ENCODE measurements at places on chromosomes 6 and 20.

DNA sequence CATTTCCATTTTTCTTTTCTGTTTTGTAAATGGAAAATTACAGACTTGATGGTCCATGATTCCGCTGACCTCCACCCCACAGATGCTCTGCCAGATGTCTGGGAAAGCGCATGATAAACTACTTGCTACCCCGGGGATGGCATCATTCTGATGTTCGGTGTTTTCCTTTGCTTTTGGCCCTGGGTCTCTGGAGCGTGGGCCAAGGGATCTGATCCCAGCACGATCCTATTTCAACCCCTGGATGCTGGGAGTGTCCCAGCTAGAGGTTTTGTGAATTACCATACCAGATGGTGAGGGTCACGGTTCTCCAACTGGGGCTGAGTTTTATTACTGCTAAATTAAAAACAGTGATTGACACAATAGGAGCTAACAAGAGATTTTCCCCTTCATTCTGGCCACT is 25.2 kb upstream of the MYLIP start:
- DNase-seq: no peak

DNA sequence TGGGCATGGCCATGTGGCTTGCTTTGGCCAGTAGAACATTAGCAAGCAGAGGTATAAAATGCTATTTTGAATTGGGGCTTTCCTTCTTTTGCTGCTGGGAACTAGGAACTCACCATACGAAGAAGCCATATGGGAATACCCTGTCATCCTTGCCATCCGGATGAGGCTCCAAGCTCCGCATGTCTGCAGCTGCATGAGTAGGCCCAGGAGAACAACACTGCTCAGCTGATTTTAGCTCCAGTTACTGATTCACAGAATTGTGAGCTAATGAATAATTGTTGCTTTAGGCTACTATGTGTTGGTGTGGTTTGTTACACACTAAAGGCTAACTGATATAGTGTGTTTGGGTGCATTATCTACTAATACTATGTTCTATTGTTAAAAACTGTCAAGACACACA is 2.7 kb upstream of the PLCB4 start:
- DNase-seq: no peak

DNA sequence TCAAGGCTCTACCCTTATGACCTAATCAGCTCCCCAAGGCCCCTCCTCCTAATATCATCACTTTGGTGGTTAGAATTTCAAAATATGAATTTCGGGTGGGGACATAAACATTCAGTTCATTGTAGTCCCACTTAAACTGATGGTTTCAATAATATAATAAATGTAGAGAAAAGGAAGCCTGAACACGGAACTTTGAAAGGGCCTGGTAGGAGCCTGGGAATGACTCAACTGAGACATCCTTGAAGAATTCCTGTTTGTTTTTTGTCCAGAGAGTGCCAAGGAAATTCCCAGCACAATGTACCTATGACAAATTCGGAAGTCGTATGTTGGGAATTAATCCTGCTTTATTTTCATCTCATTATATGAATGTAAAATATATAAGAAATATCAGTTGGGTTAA is 457.9 kb downstream of the PLCB1 start:
- DNase-seq: no peak

DNA sequence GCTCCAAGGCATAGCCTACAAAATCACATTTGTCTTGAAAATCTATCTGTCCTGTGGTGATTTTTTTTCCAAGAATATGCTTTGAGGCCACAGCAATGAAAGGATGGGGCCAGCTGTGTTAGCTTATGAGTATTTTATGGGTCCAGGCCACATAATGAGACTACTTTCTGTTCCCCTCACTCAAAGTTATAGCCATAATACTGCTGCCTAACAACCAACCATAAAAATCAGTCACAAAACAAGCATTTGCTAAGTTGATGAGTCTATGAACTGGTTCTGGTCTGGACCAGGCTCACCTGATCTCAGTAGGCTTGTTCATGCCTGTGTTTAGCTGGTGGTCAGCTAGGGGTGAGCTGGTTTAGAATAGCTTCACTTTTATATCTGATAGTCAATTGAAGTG is 192.5 kb upstream of the PLCB4 start:
- DNase-seq: no peak

GRCh38 chr20:37379967-37380828 is 34.3 kb downstream of the SRC start:
- DNase-seq: no peak

GRCh38 chr6:33912195-33912594 is 108.4 kb upstream of the MLN start:
- DNase-seq: no peak

DNA sequence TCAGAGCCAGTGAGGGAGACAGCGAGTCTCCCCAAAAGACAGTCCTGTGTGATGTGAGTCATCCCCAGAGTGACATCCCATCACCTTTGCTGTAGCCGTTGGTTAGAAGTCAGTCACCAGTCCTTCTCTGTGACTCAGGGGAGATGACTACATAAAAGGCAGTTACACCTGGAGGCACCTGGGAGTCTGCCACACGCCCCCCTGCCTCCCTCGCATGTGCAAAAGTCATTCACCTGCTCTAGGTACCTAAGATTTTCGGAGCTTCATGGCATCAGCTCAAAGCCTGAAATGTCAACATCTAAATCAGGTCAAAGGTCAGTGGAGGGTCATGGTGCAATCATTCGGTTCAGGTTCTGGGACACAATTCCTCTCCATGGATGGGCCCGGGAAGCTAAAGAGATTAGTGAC is 50.3 kb downstream of the PRR18 start:
- DNase-seq: no peak

DNA sequence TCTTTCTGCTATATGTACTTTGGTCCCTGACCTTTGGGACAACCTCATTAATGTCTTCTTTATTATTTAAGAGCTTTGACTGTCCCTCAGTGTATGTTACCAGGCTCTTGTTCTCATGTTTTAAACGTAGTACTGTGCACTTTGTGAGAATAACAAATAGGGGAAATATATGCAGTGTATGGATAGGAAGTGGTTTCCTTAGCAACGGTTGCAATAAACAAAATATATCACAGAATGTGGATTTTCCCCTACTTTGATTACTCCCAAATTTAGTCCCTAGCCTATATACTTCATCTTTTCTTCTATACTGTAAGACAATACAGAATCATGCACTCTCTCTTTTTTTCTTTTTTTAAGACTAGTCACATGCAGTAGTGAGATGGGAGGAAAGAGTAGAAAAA is 123.8 kb upstream of the AKIRIN2 start:
- DNase-seq: no peak

- no peak for DNase-seq
These were observed 19.7 kb downstream of the VAPB start for GRCh38 chr20:58408603-58409246.

GRCh38 chr20:7935027-7935551 is 5.2 kb downstream of the HAO1 start:
- DNase-seq: no peak

DNA sequence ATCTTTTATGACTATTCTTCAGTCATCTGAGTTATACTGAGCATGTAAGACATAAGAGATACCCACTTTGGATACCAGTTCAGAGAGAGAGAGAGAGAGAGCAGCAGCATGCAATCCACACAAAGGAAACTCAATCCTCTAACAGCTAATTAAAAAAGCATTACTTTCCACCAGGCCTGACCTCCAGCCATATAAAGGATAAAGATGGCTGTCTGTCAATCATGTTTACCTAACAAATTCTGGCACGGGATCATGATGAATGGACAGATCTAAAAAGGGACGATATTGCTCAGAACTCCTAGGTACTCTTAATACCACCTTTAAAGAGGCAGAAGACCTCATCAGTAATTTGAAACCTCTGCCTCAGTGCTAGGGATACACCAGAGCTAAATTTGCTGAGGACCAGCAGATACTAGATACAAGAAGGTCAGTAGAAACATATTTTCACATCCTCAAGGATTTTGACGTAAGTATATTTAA is 159.2 kb downstream of the RPS12 start:
- no peak for DNase-seq

- no peak for DNase-seq
These were observed 161.6 kb upstream of the TNFAIP3 start for GRCh38 chr6:137705160-137706082.

DNA sequence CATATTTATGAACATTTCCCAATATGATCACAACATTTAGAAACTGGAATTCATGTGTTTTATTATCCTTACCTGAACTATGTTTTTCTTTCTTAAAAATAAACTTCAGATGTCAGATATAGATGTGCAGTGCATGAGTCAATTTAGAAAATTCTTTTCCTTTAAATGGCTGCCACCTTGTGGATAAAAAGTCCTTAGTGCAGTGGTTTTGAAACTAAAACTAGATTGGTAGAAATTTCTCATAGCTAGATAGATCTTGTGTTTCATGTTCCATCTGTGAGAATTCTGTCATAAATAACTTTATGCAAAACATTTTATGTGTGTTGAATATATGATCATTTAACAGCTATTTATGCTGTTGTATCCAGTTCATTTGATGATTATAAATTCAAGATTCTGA is 134.9 kb downstream of the KLHL32 start:
- DNase-seq: no peak

GRCh38 chr20:25308083-25308491 is 60.2 kb downstream of the PYGB start:
- DNase-seq: no peak

DNA sequence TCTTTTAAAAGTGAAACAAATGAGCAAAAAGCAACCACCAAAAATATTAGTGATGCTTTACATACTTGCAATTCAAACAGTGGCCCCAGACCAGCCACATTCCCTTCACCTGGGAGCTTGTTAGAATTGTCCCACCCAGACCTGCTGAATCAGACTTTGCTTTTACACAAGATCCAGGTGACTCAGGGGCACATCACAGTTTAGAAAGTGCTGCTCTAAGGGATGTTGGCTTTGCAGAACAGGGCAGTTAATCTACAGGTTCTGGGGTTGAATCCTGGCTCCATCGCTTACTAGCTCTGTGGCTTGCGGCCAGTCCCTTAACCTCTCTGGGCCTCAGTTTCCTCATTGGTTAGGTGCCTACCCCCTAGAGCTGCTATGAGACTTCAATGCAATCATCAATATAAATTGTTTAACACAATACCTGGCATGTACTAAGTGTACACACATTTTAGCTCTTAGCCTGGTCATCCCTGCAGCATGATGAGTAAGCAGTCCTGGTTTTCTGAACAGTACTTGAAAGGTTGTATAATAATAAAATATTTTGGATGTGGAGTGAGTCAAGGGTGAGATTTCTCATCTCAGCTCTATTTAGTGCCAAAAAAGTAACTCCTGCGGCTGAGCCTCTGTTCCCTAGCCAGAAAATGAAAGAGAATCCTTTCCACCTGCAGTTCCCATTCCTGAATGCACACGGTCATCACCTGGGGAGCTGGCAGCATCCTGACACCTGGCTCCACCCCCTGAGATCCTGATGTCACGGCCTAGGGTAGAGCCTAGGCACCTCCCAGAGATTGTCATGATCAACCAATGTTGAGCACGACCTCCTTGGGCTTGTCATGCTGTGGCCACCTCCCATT is 162.7 kb downstream of the ANKRD60 start:
- DNase-seq: no peak

- no peak for DNase-seq
These were observed 51.0 kb upstream of the IL20RA start for GRCh38 chr6:137095651-137096238.

- no peak for DNase-seq
These were observed 4.2 kb downstream of the RNASET2 start for GRCh38 chr6:166952121-166952520.

DNA sequence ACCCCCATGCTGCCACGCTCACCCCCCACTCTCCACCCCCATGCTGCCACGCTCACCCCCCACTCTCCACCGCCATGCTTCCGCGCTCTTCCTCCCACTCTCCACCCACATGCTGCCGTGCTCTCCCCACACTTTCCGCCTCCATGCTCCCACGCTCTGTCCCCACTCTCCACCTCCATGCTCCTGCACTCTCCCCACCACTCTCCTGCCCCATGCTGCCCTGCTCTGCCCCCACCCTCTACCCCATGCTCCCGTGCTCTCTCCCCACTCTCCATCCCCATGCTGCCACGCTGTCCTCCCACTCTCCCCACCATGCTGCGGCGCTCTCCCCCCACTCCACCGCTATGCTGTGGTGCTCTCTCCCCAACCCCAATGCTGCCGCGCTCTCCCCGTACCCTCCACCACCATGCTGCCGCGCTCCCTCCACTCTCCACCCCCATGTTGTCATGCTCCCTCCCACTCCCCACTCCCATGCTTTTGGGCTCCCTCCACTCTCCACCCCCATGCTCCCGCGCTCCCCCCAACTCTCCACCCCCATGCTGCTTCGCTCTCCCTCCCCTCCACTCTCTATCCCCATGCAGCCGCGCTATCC is 46.0 kb upstream of the PDE10A start:
- no peak for DNase-seq

GRCh38 chr6:16244446-16244845 is 6.1 kb downstream of the GMPR start:
- DNase-seq: no peak

DNA sequence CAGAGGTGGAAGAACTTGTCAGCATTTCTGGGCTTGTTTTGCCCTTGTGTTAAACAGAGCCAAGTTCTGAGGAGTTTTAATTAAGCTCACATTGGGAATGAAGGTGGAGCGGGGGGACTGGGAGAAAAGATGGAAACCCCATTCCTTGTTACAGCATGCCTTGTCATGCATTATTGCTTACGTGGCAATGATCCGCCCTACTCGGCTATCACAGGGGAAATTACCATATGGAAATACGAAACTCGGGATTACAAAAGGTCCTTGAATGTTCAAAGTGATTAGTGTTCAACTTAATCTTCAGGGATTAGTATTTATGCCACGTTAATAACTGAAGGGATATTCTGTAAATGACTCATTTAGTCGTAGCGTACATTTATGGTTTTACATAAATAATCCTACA is 86.4 kb downstream of the MAP3K7 start:
- DNase-seq: no peak

- DNase-seq: no peak
These were observed 51.8 kb upstream of the RIPOR2 start for GRCh38 chr6:24987446-24988115.

DNA sequence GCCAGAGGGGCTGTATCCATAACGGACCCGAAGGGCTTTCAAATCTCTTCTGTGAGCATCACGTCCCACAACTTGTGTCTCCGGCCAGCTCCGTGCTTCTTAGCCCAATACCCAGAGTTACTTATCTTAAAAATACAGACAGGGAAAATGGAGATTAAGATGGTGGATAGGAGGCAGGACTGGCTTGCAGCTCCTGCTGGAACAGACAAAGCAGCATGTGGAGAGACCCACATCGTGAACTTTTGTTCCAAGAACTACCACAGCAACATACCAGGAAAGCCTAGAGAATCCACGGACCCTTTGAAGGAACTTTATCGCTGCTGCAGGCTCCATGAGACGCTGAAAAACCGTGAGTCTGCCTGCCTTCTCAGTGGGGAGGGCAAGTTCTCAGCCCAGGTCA is 113.7 kb downstream of the RNASET2 start:
- DNase-seq: no peak

DNA sequence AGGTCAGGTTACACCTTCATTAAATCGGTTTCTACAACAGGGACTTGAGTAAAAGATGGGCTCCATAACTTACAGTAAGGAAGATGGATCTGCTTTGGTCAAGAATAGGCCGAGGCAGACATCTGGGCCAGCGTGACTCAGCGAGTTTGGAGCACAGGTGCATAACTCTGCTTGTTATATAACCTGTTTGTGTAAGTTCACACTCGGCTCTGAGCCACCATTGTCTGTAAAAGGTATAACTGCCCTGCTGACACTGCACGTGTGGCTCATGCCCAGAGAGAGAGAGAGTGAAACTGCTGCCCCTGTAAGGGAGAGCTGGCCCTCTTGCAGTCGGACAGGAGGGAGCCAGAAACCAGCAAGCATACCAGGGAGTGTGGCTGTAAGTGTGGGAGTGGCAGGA is 737.9 kb upstream of the SLC35B3 start:
- DNase-seq: no peak

Data from iPS DF 19.7 (cell line).